Esophagus (tissue), 2 donors: ENCODE measurements at places on chromosomes 4 and X. TPM values are rescaled to one million over a fixed set of nuclear protein-coding genes. Genes with fewer than 3 reads are reported as not detected.

The HELT gene
- not detected for polyA plus RNA-seq

The GPR78 gene
- 4.7 TPM for polyA plus RNA-seq

The SPANXB1 gene
- not detected for polyA plus RNA-seq

The CCDC160 gene
- 0.29 TPM for polyA plus RNA-seq

The GPAT3 gene
- polyA plus RNA-seq = 11.2 TPM
